Psoas muscle (tissue), 8 donors: ENCODE measurements at places on chromosomes 1 and 21. TPM values are rescaled to one million over a fixed set of nuclear protein-coding genes. Genes with fewer than 3 reads are reported as not detected.
A peak's percentile ranks its signal among the peaks of the same experiment; 100 is the strongest.

Gene COL16A1
- 8.0 TPM for total RNA-seq

DNA sequence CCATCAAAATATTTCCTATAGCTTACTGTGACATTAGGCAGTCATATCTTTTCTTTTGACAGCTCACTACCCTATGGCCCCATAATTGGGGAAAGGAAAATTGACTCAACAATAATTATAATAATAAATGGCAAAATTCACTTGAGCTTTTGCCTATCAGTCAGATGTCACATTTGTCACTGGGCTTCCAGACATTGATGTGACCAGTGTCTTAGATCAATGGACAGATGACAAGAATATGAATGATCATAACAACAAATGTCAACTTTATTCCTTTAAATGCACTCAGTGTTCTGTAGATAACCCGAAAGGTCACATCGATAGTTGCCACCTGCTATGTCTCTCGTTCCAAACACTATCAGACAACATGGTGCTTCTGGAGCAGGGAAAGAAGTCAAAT lies 266.7 kb downstream of the GPATCH2 start:
- H3K36me3 ChIP-seq = no peaks in the 10 kb centered on the region
- H3K4me1 ChIP-seq = no peaks in the 10 kb centered on the region
- peaks cover 4% of the 10 kb centered on the region for H3K27me3 ChIP-seq
- no peak overlapping the region for H3K27ac ChIP-seq

Gene C1QC
- 29.0 TPM for total RNA-seq

DNA sequence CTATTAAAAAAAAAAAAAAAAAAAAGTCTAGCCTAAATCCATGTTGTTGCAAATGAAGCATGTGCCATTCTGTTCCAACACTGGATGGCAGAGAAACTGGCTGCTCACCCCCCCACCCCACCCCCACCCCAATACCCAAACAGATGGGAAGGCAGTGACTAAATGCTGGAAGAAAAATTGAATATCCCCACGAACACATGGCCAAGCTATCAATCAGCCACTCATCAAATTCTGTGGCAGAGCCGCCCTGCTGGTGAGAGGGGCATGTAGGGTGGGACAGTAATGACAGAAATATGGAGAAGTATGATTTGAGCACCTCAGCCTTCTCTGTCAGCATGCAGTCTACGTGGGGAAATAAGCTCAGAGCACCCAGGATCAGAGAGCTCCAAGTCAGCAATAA lies 34.1 kb downstream of the OPTC start:
- no peaks in the 10 kb centered on the region for H3K36me3 ChIP-seq
- no peak overlapping the region for H3K27ac ChIP-seq
- H3K4me3 ChIP-seq = no peak overlapping the region
- no peaks in the 10 kb centered on the region for H3K27me3 ChIP-seq

DNA sequence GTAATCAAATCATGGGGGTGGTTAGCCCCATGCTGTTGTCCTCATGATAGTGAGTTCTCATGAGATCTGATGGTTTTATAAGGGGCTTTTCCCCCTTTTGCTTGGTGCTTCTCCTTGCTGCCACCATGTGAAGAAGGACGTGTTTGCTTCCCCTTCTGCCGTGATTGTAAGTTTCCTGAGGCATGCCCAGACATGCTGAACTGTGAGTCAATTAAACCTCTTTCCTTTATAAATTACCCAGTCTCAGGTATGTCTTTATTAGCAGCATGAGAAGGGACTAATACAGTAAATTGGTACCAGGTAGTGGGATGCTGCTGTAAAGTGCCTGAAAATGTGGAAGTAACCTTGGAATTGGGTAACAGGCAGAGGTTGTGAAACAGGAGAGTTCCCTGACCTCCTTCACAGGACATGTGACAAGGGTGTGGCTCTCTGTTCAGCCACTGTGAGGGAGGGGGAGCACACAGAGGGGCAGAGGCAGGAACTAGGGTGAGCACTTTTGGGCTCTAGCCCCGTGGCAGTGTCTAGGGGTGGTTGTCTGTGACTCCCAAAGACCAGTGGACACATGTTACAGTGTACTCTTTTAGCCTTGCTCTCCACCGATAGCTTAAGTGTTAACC lies 105.3 kb downstream of the BACH1 start:
- DNase-seq = no peak
- H3K27me3 ChIP-seq = no peaks in the 10 kb centered on the region
- H3K4me1 ChIP-seq = no peaks in the 10 kb centered on the region
- no peak overlapping the region for H3K4me3 ChIP-seq

- H3K36me3 ChIP-seq = no peaks in the 10 kb centered on the region
- no peaks in the 10 kb centered on the region for H3K4me1 ChIP-seq
- H3K27me3 ChIP-seq = no peaks in the 10 kb centered on the region
- DNase-seq = no peak
- no peak overlapping the region for H3K27ac ChIP-seq
Measured at GRCh38 chr1:219460896-219461815, 151.7 kb downstream of the ZC3H11B start.

Gene KDM5B
- 13.9 TPM for total RNA-seq

DNA sequence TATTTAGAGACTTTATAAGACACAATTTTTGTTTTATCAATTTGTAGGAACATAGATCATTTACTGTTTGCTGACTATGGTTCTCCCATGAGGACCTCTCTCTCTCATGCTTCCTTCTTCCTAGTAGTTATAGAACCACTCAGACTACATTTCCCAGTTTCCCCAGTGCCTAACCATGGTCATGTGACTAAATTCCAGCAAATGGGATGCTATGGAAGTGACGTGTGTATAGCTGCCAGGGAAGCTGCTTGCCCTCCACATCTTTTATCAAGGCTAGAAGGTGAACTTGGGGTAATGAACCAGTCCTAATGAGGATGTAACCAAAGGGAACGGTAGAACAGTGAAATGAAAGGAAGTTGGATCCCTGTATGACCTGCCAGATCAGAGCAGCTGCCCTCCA lies 184.0 kb downstream of the MIS18A start:
- H3K27ac ChIP-seq = no peak overlapping the region
- no peak for DNase-seq
- no peak overlapping the region for H3K4me3 ChIP-seq
- H3K27me3 ChIP-seq = no peaks in the 10 kb centered on the region

Gene ANGPTL3
- not detected for total RNA-seq

- no peak overlapping the region for H3K27ac ChIP-seq
- H3K36me3 ChIP-seq = no peaks in the 10 kb centered on the region
- peaks cover 4% of the 10 kb centered on the region for H3K27me3 ChIP-seq
- H3K4me3 ChIP-seq = no peak overlapping the region
- DNase-seq = no peak
- H3K4me1 ChIP-seq = no peaks in the 10 kb centered on the region
Measured at GRCh38 chr1:36673202-36673601, 190.5 kb upstream of the CSF3R start.

Gene NPPA
- 0.28 TPM for total RNA-seq

GRCh38 chr1:56799605-56800400 lies 19.4 kb downstream of the FYB2 start:
- peaks cover 24% of the 10 kb centered on the region for H3K4me1 ChIP-seq
- no peak for DNase-seq
- H3K4me3 ChIP-seq = no peak overlapping the region
- H3K36me3 ChIP-seq = no peaks in the 10 kb centered on the region
- H3K27ac ChIP-seq = peak overlapping the region; percentile 75

Gene RIMKLA
- 1.0 TPM for total RNA-seq

DNA sequence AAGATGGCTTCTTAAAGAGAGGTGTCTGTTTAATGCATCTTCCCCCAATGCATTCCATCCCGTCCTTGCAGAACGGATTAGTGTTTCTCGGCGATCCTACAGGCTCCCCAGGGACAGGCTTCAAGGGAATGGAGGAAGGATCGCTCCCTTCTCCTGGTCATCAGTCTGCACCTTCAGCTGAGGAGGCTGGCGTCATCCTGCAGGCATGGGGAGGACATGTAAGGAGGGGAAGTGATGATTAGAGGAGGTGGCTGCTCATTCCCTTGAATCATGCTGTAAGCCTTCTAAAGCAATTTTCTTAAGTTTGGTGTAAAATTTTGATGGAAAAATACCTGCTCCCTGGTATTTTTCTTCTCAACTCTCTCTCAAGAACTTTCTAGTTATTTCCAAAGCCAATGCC lies 603.6 kb downstream of the NPHP4 start:
- no peak overlapping the region for H3K4me3 ChIP-seq
- no peaks in the 10 kb centered on the region for H3K4me1 ChIP-seq
- H3K27me3 ChIP-seq = peaks cover 11% of the 10 kb centered on the region
- no peak for DNase-seq
- H3K36me3 ChIP-seq = no peaks in the 10 kb centered on the region
- no peak overlapping the region for H3K27ac ChIP-seq

GRCh38 chr1:2611621-2612437 lies 21.0 kb downstream of the MMEL1 start:
- H3K4me1 ChIP-seq = no peaks in the 10 kb centered on the region
- H3K27ac ChIP-seq = no peak overlapping the region
- peaks cover 24% of the 10 kb centered on the region for H3K27me3 ChIP-seq
- peak; percentile 38 for DNase-seq
- H3K4me3 ChIP-seq = no peak overlapping the region

- H3K27ac ChIP-seq = no peak overlapping the region
- no peak for DNase-seq
- no peaks in the 10 kb centered on the region for H3K27me3 ChIP-seq
- H3K4me3 ChIP-seq = no peak overlapping the region
- peaks cover 18% of the 10 kb centered on the region for H3K4me1 ChIP-seq
Measured at GRCh38 chr1:234768569-234769283, 158.7 kb upstream of the IRF2BP2 start.

DNA sequence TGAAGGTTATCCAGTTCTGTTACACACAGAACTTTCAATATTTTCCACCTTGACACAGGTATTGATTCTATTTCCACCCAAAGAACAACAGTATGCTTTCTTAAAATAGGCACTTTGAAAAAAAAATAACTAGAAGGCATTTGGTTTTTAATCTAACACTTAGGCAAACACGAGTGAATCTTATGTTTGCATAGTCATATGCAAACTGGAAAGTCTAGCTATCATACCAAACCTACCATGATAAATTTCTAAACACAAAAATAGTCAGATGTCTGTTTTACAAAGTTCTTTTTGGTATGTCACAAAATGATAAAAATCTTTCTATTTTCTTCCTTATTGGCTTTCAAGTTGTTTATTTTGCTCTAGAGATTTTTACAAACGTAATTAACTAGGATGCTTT lies 11.6 kb downstream of the DNASE2B start:
- peaks cover 5% of the 10 kb centered on the region for H3K4me1 ChIP-seq
- DNase-seq = no peak
- no peaks in the 10 kb centered on the region for H3K27me3 ChIP-seq
- H3K36me3 ChIP-seq = no peaks in the 10 kb centered on the region
- H3K4me3 ChIP-seq = no peak overlapping the region
- no peak overlapping the region for H3K27ac ChIP-seq

Gene MEX3A
- 0.28 TPM for total RNA-seq

Gene NUP133
- 24.1 TPM for total RNA-seq

Gene CD84
- total RNA-seq = 0.75 TPM

GRCh38 chr1:209756615-209757445 lies 977 bp downstream of the TRAF3IP3 start:
- H3K4me3 ChIP-seq = peak overlapping the region; percentile 16
- DNase-seq = no peak
- no peaks in the 10 kb centered on the region for H3K36me3 ChIP-seq
- H3K4me1 ChIP-seq = no peaks in the 10 kb centered on the region

Gene PLA2G4A
- total RNA-seq = 0.71 TPM

DNA sequence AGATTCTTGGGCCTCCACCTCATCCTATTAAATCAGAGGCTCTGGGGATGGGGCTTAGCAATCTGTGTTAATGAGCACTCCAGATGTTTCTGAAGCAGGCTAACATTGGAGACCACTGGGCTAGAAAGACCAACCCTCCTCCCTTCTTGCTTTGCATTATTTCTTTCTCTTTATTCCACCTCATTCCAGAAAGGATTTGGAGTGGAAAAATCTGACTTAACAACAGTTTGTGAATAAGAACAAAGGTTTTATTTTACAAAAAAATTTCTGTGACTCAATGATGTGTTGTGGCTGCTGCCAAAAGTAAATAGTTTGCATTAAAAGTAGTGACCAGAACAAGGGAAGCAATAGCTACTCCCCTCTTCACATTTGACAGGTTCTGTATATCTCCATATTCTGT lies 79.4 kb downstream of the TGFB2 start:
- H3K4me1 ChIP-seq = peaks cover 18% of the 10 kb centered on the region
- no peak for DNase-seq
- H3K4me3 ChIP-seq = no peak overlapping the region
- H3K27ac ChIP-seq = peak overlapping the region; percentile 67
- no peaks in the 10 kb centered on the region for H3K27me3 ChIP-seq

Gene C1QTNF12
- 0.86 TPM for total RNA-seq
